ENCODE measurements at places on chromosomes 16 and 17.
A peak's percentile ranks its signal among the peaks of the same experiment; 100 is the strongest.

GRCh38 chr17:4598776-4599504 is 14.6 kb downstream of the SMTNL2 start:
- peak; percentile 75 for DNase-seq

- no peak for DNase-seq
Observed at GRCh38 chr17:40953881-40954280, 12.9 kb downstream of the KRT39 start.

GRCh38 chr16:66296591-66296990 is 69.9 kb upstream of the CDH5 start:
- DNase-seq = no peak

DNA sequence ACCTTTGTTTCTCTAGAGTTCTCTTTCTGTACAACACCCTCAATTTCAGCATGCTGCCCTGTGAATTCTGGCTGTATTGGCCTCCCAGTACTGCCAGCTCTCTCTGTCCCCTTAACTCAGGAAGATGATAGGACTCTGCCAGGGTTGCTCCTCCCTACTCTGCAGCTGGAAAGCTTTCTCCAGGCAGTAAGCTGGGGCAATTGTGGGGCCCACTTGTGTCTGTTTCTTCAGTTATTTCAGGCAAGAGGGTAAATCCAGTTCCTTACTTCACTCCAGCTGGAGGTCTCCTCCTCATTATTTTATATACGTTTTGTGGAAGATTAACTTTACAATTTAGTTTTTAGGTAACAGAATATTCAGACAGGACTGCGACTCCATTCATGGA is 9.9 kb downstream of the C17orf100 start:
- DNase-seq = no peak

GRCh38 chr16:86050591-86051367 is 151.8 kb downstream of the IRF8 start:
- DNase-seq = no peak

GRCh38 chr17:48254896-48255295 is 147.3 kb downstream of the SNX11 start:
- no peak for DNase-seq

DNA sequence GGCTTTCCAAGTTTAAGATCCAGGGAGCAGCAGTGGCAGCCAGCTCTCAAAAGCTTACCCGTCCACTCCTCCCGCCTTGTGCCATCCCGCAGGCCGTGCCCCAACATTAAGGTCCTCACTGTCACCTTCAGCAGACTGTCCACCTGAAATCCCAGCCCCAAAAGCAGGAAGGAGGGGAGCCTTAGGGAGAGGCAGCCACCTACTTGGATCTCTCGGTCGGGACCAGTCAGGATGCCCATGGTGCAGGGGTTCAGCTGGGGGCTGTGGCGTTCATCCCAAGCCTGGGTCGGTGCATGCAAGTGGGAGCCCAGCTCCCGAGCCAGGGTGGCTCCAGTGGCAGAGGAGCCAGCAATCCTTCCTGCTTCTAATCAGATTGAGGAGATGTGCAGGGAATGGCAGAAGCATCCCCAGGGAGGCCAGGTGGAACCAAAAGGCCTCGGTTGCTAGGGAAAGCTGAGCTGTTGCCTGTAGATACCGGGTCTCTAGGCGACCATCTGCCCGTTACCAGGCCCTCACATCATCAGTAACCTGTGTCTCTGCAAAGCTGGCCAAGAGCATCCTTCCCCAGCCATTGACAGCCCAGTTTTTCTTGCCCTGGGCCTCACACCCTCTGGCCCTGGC is 24.6 kb downstream of the CNGB1 start:
- no peak for DNase-seq

- DNase-seq = no peak
Observed at GRCh38 chr17:80603396-80603795, 58.8 kb downstream of the RPTOR start.

- peak; percentile 18 for DNase-seq
Observed at GRCh38 chr16:89135166-89135565, 36.4 kb upstream of the CDH15 start.

DNA sequence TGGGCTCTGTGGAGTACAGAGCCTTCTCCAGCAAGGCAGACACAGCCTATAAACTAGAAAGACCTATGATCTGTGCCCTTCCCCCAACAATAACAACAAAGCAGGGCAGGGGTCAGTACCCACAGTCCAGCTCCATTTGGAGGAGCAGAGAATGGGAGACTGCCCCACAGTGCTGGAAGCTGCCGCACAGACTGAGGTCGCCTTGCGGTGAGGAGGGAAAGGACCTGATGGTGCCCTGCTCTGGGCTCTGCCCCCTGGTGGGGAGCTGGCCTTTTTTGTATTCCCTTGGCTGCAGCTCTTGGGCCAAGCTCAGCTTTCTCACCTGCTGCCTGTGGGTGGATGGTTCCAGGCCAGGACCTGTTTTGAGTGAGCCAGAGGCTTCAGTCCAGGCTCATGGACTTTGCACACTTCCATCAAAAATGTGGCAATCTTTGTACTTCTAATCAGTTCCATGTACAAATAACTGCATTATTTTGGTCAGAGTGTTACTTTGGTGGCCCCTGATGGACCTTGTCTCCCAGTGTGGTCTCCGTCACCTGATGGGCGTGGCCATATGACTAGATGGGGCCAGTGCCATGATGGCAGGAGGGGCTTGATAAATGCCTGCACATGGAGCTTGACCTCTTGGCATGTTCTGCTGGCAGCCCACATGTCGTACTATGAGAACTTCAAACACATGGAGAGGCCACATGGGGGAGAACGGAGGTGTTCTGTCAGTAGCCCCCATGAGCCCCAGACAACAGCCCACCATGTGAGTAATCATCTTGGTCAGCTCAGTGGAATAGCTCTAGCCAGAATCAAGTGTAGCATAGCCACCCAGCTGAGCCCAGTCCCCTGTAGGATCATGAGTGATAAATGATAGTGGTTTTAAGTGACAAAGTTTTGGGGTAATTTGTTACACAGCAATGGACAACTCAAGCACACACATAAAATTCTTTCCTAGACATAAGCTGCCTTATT is 24.2 kb downstream of the B9D1 start:
- DNase-seq = peak; percentile 71

DNA sequence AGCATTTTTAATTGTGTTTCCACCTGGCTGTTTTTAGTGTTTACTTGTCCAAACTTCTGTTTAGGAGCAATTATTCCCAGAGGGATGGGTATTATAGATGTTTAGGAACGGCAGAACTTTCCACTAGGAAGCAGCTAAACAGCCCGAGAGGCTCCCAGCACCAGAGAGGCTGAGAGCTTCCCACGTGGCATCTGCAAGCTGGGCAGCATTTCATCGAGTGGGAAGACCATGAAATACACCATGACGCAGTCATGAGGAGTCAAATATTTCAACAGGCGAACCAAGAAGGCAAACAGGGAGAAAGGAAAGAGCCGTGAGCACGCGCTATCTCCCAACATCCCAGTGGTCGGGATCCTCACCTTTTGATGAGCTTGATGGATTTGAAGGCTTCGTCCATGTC is 24.1 kb downstream of the TMEM204 start:
- no peak for DNase-seq

DNA sequence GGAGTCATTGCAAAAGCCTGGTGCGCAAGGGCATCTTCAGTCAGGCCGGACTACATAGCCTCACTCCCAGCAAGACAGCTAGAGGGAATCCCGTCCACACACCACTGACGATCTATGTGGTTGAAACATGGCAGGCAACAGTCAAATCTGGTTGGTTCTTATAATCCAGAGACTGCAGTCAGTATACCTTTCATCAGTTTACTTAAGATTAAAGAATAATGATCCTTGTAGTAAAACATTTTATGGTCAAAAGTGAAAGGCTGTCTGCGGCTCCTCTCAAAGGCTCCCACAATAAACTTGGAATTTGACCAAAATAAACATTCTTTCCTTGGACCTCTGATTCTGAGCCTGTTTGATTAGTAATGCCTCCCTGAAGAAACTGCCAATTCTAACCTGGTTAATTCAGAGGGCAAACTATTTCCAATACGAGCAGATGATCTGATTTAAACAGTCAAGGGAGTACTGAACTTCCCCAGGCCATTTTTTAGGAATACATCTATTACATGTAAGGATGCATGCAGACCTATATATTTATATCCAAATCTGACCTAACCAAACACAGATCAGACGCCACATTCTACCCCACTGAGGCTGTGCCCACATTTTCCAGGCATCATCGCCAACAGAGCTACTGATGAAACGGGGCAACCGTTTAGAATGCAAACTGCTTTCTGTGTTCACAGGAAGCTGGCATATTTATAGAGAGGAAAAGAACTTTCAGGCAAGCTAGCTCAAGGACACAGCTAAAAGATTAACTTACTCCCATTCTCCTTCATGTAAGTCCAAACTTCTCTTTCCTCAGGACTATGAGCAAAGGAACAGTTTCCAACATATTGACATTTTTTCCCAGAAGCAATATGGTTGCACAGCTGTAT is 15.3 kb upstream of the TXNDC11 start:
- DNase-seq = no peak

- DNase-seq = no peak
Observed at GRCh38 chr16:49276646-49277385, 4.8 kb downstream of the CBLN1 start.

DNA sequence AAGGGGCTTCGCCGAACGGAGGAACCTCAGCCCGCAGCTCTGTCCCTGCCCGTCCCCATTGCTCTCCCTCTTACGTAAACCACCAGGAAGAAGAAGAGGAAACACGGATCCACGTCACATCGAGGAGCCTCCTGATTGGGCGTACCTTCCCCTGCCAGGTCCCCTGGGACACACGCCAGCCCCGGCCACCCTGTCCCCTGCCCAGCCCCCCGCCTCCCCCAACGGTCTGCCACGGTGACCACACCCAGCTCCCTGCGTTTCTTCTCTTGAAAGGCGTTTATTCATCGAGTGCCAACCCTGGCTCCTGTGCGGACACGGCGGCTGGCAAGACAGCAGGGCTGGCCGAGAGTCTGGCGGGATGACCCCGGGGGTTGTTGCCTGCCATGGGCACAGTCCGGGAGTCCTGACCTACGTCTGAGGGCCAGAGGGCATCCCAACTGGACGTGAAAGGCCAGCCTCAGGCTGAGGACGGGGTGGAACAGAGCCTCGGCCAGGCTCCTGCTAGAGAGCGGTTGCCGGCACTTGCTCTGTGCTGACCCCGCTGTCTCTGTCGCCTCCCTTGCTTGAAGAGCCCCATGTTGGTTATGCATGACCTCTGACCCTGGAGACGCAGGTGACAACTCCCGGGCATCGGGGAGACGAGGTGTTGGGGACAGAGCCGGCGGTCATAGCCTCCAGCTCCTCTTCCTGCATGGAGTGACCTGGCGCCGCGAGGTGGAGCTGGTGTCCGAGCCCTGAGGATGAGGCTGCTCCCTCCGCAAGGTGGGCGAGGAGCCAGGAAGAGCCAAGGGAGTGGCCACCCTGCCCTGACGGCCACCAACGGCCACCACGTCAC is 40.5 kb upstream of the ACSF3 start:
- no peak for DNase-seq

DNA sequence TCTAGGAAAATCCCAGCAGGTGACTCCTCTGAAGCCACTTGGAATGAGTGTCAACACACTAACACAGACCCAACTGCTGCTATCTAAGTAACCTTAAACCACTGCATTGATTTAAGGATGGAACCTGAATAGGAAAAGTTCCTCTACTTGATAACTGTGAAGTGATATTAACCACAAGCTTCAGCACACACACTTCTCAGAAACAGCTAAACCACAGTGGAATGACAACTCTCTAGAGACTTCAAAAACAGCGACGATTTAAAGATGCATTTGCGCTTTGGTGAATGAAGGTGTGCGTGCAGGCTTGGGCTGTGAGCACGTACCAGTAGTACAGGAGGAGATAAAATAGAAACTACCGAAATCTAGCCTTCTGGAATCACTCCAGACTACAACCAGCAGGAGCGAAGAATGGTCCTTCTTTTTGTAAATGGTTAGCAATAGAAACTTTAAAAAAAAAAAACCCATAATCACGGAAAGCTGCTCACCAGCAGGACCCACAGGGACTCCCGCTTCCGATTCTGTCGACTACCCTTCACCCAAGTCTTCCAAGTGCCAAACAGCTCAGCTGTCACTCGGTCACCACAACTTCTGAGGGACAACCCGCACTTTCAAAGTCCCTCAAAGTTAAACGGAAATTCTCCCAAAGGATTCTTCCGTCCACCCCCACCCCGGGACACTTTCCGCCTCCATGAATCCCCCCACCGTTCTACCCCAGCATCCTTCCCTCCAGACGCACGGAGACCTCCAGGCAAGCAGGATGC is 137.7 kb upstream of the CORO6 start:
- DNase-seq = no peak

DNA sequence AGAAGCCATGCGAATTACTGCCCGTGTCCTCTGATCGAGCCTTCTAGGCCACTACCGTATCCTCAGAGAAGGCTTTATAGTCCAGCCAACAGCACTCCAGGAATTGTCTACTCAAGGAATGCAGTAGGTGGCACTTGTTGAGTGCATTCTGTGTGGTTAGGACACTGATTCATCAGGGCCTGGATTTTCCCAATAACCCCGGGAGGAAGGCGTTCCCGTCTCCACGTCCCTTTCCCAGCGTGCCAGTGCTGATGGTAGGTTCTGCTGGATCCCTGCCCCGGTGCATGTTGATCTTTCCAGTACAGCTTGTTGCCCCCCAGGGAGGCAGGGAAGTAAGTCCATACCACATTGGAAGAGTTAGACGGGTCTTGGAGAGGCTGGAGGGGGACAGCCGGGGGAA is 122.2 kb downstream of the RPTOR start:
- no peak for DNase-seq

GRCh38 chr16:24745391-24745790 is 15.9 kb downstream of the TNRC6A start:
- DNase-seq = no peak
